ENCODE measurements at places on chromosomes 4 and X.

- DNase-seq: no peak
Observed at GRCh38 chrX:21725496-21725895, 32.4 kb downstream of the SMPX start.

DNA sequence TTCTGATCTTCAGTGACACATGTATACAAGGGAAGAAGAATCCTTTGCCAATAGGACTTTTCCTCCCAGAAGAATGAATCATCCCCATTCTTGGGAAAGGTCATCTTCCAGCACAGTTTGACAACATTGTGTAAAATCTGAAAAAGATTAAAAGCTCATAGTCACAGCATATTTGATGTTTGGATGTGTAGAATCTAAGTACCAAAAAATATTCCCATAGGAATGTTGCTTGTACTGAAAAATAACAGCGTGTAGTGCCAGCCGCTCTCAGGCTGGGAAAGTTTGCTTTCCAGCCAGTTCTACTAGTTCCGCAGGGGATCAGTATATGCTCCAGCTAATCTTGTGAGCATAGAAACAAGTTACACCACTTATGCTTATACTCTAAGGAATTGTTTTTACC, 74.7 kb upstream of the IL13RA1 start:
- no peak for DNase-seq

DNA sequence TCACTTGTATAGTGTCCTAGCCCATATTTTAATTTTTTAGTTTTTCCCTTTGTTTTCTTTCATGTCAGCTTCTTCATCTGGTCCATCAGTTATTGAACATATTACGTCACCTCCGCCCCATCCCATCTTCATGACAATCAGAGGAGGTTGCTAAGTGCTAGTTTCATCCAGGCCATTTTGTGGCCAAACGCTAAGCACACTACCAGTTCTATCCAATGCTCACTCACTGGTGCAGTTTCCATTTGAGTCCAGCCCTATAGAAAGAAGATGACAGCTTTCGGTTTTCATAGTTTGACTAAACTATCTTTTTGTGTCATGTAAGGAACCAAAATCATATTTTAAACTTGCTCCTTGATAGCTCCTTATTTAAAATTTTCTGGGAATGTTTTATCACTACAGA, 304.2 kb downstream of the TENM3 start:
- no peak for DNase-seq

- no peak for DNase-seq
Observed at GRCh38 chr4:123838474-123838873, 441.9 kb downstream of the SPRY1 start.

GRCh38 chr4:77905651-77906263, 43.1 kb downstream of the MRPL1 start:
- DNase-seq: no peak

DNA sequence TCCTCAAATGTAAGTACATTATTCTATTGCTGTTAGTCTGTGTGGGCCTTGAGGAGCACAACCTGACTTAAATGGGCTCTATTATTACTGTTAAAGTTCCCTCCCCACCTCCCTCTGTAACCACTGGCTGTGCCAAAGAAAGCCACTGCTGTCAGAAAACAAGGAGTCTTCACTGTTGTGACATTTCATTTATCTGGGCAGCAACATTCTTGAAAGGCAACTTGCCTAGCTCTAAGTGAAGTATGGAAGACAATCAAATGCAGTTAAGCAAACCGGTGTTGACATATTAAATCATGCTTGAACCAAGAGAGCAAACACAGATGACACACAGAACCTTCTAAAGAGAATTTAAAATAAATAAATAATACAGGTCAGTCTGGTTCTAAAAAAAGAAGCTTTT, 81.0 kb downstream of the EPHA5 start:
- no peak for DNase-seq
